ENCODE measurements at places on chromosomes 7 and 10.

- DNase-seq: peak; percentile 15
These were observed at the start of gene PFKP for GRCh38 chr10:3067118-3067858. Gene PFKP, plus strand, starts transcription at chr10:3067548. Its CDS starts 48 bp downstream, at chr10:3067596.

DNA sequence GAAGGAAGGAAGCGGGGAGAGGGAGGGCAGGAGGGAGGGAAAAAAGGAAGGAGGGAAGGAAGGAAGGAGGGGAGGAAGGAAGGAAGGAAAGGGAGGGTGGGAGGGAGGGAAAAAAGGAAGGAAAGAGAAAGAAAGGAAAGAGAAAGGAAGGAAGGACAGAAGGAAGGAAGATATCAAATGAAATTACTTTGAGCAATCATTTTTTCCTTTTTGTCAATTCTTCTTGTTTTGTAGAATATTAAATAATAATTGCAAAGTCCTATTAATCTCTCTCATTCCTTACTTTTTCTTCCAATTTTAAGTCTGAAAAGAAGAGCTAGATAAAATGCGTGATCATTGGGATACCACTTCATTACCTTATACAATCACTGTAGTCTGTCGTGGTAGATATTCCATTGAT, 117.5 kb downstream of the PLXDC2 start:
- no peak for DNase-seq

DNA sequence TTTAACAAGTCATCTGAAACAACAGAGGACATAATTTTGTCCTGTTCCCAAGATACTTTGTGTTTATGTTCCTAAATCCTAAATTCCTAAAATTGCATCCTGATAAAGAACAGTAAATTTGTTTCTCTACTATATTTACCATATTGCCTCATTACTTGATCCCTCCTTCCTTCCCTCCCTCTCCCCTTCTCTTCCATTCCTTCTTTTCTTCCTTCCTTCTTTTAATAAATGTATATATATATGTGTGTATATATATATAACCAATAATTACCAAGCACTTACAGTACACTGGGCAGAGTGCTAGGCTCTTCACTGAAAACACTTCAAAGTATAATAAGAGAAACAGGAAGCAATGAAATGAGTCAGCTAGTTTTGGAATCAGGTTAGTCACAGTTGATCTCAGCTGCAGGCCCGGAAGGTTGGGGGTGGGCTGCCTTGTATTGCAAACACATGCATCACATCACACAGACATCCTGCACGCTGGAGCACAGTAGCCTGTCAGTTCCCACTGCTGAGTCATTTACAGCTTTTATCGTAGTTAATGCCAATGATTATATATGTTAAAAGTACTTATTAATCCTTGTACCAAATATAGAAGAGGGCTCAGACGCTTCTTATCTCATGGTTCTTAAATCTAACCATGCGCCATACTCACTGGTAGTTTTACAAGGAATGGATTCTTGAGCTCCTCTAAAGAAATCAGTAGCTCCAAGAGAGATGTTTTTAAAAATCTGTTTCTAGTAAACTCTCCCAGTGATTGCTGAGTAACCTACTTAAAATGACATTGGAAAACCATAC, 551.7 kb downstream of the GRM8 start:
- peak; percentile 93 for DNase-seq

- no peak for DNase-seq
These were observed 73.3 kb downstream of the TAF3 start for GRCh38 chr10:7891634-7892033.

- DNase-seq: no peak
These were observed 564.9 kb downstream of the POM121L12 start for GRCh38 chr7:53600296-53600695.

DNA sequence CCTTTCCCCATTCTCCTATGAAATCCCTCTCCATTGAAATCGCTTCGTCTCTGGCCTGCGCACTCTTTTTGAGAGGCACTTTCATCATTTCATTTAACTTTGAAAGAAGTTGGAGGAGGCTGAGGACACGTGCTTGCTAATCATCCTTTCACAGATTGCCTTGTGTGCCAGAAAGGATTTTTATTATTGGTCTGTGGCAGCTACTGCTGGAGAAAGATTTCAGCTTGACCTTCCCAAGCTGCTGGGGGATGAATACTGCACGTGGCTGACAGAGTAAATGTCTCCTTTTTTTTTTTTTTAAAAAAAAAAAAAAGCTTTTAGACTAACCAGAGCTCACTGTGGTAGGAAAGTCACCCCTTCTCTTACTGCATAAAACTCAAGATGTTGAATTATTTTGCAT, 44.2 kb upstream of the KCNIP2 start:
- DNase-seq: no peak

DNA sequence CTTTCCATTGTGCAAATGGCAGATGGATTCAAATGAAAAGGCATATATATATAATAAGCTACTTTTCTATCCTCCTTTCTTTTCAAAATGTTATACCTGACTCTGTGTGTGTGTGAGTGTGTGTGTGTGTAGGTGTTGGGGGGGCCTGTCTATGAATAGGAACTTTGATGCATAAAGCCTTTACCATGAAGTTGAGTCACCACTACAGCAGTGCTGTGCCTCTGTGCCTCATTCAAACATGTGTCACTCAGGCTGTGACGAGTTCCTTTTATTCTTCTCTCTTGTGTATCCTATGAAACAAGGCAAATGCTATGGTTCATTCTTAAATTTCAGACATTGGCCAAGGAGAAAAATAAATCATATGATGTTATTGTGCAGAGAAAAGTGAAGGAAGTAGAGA, 52.7 kb upstream of the DKK1 start:
- DNase-seq: no peak

- DNase-seq: no peak
These were observed 6.6 kb upstream of the ITIH2 start for GRCh38 chr10:7696545-7696944.

DNA sequence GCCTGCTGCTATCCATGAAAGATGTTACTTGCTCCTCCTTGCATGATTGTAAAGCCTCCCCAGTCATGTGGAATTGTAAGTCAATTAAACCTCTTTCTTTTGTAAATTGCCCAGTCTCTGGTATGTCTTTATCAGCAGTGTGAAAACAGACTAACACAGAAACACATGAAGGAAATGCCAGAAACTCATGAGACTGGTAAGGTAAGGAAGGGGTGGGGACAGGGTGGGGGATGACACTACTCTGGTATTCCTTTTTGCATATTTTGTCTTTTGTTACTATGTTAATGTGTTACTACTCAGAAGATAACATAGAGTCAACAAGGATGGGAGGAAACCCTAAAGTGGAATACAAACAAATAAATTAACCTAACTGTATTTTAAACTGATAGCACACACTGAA, 69.8 kb upstream of the DRGX start:
- DNase-seq: no peak

DNA sequence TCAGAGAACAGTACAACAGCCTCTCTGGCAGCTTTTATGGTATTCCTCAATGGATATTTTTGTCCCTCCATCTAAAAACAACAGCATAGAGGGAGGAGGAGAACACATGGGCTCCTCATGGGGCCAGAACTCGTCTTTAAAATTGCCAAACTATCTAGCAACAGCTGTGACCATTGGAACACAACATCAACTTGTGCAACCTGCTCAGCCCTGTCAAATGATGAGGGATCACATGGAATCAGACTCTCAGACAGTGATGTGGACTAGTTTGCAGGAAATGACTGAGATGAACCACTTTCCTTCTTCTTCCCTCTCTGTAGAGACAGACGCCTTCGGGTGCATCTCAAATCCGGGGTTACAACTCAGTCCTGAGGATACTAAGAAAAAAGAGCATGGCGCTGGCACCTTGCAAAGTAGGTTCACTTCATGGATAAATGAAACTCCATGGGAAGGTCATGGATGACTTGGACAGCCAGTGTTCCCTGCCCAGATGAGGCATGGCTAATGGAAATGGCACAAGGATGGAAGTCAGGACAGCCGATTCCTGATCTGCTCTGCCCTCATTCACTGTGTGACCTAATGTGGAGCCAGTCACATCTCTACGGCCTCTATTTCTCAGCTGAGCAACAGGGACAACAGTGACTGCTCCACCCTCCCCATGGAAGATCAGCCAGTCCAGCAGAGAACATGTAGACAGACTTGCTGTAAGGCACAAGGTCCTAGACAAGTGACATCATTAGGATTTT, 24.6 kb upstream of the DGKI start:
- peak; percentile 46 for DNase-seq

DNA sequence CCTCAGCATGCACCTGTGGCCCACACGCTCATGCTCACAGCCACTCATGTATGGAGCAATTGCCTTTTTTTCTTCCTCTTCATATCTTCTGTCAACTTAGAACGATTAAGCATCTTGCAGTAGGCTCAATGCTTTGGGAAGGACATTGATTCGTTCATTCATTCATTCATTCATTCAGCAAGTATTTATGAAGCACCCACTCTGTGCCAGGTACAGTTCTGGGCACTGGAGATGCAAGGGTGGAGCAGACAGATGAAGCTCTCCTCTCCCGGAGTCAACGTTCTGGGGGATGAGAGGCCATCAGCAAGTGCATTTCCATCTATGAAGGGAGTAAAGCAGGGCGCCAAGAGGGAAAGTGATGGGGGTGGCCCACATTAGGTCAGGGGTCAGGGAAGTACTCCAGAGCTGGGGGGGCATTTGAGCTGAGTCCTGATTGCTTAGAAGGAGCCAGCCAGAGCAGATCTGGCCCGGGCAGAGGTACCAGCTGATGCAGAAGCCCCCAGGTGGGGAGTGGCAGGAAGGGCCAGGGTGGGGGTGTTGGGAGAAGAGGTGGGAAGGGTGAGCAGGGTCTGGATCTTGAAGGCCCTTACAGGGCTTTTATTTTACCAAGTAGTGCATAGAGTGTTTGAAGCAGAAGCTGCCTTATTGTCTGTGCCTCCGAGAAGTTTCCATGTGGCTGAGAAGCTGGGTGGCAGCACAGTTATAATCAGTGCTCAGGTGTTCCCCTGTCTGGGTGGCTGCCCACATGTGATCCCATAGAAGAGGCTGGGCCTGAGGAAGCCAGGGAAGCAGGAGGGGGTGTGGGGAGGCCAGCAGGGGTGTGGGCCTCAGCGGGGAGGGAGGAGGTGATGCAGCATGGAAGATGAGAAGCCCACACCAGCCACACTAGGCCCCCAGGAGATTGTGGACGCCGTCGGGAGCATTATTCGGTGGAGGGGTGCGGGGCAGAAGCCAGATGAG, 36.2 kb downstream of the CHST3 start:
- no peak for DNase-seq

- no peak for DNase-seq
These were observed 92.1 kb upstream of the PODXL start for GRCh38 chr7:131648491-131648890.

DNA sequence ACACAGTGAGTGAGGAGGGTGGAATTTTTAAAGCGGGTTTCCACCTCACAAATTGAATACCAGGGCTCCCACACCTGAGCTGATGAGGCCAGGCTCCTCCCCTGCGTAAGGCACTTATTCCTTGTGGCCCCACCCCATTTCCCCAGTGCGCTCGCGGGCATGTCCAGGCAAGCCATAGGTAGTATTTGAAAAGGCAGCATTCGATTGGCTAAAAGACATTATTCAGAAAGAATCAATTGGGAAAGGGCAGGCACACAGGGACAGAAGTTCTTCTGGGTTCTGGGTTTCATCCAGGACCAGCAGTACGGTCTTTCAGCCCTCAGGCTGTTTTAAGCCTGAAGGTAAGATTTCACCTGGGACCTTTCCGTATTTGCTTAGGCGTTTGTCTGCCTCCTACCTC, 222.3 kb downstream of the BBS9 start:
- no peak for DNase-seq

DNA sequence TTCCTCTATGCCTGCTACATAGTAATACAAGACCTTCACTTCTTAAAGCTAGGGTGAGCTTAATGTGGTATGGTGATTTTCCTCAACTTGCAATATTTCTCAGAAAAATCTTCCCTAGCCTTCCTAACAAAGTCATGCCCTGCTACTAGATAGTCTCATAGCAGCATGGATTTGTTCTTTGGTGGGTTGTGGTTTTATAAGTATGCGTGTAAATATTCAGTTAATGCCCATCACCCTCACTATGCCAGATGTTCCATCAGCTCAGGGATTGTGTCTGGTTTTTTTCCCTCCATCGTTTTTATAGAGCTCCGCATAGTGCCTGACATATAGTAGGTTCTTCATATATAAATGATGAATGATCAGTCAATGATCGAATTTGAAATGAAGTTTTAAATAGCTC, 182.8 kb downstream of the CREB5 start:
- DNase-seq: no peak

GRCh38 chr10:336247-336646, 201.0 kb downstream of the ZMYND11 start:
- no peak for DNase-seq

DNA sequence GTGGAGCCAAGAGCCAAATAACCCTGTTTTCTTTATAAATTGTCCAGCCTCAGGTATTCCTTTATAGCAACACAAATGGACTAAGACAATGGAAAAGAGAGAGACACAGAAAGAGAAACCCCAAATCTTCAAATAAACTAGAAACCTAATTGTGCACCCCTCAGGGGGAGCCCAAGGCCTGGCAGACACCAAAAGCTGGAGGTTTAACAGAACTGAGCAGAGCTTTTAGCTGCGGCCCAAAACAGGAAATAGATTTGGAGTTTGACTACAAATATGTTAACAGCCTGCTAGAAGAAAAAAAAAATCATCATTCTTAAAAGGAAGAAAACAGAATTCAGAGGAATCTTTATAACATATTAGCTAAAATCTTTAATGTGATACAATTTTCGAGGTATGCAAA, 1135.0 kb downstream of the GATA3 start:
- DNase-seq: no peak

DNA sequence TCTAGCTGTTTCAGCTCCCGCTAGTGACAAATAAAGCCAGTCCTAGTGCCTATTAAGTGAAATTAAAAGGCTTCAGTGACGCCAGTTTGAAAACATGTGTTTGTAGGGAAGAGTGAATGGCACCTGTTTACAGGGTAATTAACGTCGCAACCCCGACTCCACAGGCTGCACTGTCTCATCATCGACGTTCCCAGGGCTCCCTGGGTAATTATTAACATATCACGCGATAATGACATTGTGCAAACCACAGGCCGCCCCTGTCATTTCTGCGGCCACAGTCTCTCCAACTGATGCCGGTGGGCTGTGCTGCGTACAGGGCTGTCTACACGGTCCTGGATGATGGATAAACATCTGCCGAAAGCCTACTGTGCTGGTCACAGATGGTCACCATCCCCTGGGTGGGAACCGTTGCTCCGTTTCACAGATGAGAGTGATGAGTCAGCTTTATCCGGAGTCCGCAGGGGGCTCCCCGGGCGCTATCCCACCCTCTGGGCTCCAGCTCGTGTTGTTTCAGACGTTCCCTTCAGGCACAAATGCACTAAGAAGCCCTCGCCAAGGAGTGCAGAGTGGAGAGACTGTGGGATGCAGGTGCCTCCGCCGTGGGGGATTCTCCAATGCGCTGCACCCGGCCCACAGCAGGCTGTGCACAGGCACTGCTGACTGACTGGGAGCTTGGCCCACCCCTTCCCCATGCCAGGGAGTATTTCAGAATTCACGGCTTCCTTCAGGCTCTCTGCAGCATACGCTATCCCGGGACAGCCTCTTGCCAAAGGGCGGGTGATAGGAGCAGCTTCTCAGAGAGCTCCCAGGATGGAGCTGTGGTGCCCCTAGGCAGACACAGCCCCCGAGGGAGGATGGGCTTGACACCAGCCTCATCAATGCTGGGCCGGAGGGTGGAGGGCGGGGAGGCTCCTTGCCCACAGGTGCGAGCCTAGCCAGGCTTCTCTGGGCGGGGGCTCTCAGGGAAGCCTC, 491.8 kb upstream of the FOXK1 start:
- no peak for DNase-seq

GRCh38 chr10:119290301-119291048, 83.1 kb downstream of the GRK5 start:
- DNase-seq: no peak

GRCh38 chr10:79237454-79238157, 109.7 kb upstream of the PPIF start:
- DNase-seq: peak; percentile 43

GRCh38 chr10:69179089-69179742, 818 bp upstream of the SUPV3L1 start:
- DNase-seq: no peak
